ENCODE measurements at places on chromosomes 5 and 9. TPM values are rescaled to one million over a fixed set of nuclear protein-coding genes. Genes with fewer than 3 reads are reported as not detected.

ZBED3 gene
- 1.5 TPM for polyA plus RNA-seq

C1QTNF3 gene
- polyA plus RNA-seq: not detected

FOXD4L4 gene
- not detected for polyA plus RNA-seq

ARHGEF28 gene
- not detected for polyA plus RNA-seq

SLC36A2 gene
- polyA plus RNA-seq: not detected

NEUROG1 gene
- polyA plus RNA-seq: not detected

FUBP3 gene
- polyA plus RNA-seq: 10.8 TPM

DAP gene
- polyA plus RNA-seq: 69.0 TPM

SLC4A9 gene
- not detected for polyA plus RNA-seq

PCDHB2 gene
- not detected for polyA plus RNA-seq

SV2C gene
- 0.02 TPM for polyA plus RNA-seq

CNTNAP3B gene
- polyA plus RNA-seq: not detected

PCDHGA4 gene
- not detected for polyA plus RNA-seq

ZNF300 gene
- polyA plus RNA-seq: 0.26 TPM

EGFL7 gene
- polyA plus RNA-seq: 2.8 TPM

RANBP17 gene
- 0.13 TPM for polyA plus RNA-seq

TOR2A gene
- 57.4 TPM for polyA plus RNA-seq

GADD45G gene
- polyA plus RNA-seq: 1.3 TPM

PCA3 gene
- not detected for polyA plus RNA-seq

ARID3C gene
- not detected for polyA plus RNA-seq

SOWAHA gene
- not detected for polyA plus RNA-seq

PCDHA12 gene
- polyA plus RNA-seq: not detected

PPP3R2 gene
- polyA plus RNA-seq: 0.11 TPM

ANKRD31 gene
- not detected for polyA plus RNA-seq

DTWD2 gene
- polyA plus RNA-seq: 2.5 TPM

C5orf58 gene
- not detected for polyA plus RNA-seq

C9orf153 gene
- polyA plus RNA-seq: not detected

GNA14 gene
- polyA plus RNA-seq: not detected

NUTM2F gene
- not detected for polyA plus RNA-seq

FOXD4 gene
- not detected for polyA plus RNA-seq

PGM5 gene
- 1.1 TPM for polyA plus RNA-seq

MRNIP gene
- polyA plus RNA-seq: 9.6 TPM

SPATA31E1 gene
- polyA plus RNA-seq: not detected

INSYN2B gene
- not detected for polyA plus RNA-seq

Measured in CD14-positive monocyte (primary cell).